Ovary (tissue), 10 donors: ENCODE measurements at places on chromosomes 3 and 15. TPM values are rescaled to one million over a fixed set of nuclear protein-coding genes. Genes with fewer than 3 reads are reported as not detected.

GOLGA6L4 gene
- total RNA-seq = 3.6 TPM

GRCh38 chr3:160069986-160070385, 81.4 kb downstream of the IL12A start:
- no peak overlapping the region for H3K27ac ChIP-seq
- H3K27me3 ChIP-seq = no peaks in the 10 kb centered on the region
- no peaks in the 10 kb centered on the region for H3K4me1 ChIP-seq
- DNase-seq = no peak
- no peaks in the 10 kb centered on the region for H3K36me3 ChIP-seq
- H3K4me3 ChIP-seq = no peak overlapping the region

GRCh38 chr3:184284696-184285095, 8.9 kb downstream of the ECE2 start:
- H3K27me3 ChIP-seq = no peaks in the 10 kb centered on the region
- H3K4me1 ChIP-seq = no peaks in the 10 kb centered on the region
- H3K27ac ChIP-seq = no peak overlapping the region
- no peak overlapping the region for H3K4me3 ChIP-seq
- no peak for DNase-seq

DNA sequence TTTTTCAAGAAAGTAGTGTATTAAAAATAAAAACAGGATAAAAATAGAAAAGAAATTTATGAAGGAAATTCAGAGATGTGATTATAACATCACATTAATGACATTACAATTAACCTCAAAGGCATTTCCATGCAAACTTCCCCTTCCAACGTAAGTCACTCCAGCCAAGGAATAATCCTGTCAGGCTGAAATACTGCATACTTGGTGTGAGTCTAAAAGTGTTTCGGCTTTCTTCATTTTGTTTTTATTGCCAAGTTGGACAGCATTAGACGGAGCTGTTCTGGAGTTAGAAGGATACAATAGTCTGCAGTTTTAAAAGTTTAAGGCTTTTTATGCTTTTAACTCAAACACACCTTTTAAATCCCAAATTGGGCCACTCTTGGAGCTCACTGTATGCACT, 435.0 kb downstream of the MECOM start:
- H3K27me3 ChIP-seq = no peaks in the 10 kb centered on the region

TM6SF1 gene
- 2.7 TPM for total RNA-seq

CPLX3 gene
- not detected for total RNA-seq

THAP10 gene
- total RNA-seq = 3.3 TPM

CD200 gene
- total RNA-seq = 10.8 TPM

GRCh38 chr3:188948281-188948996, 223.3 kb upstream of the TPRG1 start:
- DNase-seq = no peak
- no peaks in the 10 kb centered on the region for H3K36me3 ChIP-seq
- H3K4me1 ChIP-seq = peaks cover 23% of the 10 kb centered on the region
- peak overlapping the region; percentile 26 for H3K4me3 ChIP-seq

GRCh38 chr3:168888781-168889180, 774.7 kb downstream of the MECOM start:
- no peaks in the 10 kb centered on the region for H3K27me3 ChIP-seq
- H3K4me3 ChIP-seq = no peak overlapping the region
- no peak overlapping the region for H3K27ac ChIP-seq
- H3K36me3 ChIP-seq = no peaks in the 10 kb centered on the region
- no peaks in the 10 kb centered on the region for H3K4me1 ChIP-seq
- DNase-seq = no peak

CACNA2D3 gene
- total RNA-seq = 7.7 TPM

DNA sequence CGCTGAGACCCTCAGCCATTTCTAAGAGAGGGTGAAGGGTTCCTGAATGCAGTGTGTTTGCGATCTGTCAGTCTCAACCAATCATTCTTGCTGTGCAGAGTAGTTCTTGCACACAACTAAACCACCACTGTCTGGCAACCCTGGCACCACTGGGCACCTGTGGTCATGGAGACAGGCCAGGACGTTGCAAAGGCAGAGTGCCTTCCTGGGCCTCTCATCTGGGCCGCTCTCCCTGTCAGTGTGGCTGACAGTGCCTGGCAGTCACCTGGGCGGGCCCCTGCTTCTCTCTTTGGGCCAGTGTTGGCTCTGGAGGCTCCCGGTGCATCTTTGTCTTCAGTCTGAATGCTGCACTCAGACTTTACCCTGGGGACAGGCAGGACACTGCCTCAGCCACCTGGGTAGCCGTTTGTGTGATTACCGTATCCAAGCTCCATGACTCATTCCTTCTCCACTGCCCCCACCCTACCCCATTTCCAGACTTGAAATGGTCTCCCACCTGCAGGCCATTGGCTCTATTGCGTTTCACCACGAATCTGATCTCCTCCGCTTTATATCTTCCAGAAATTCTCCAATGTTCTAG, 104.6 kb upstream of the KLF13 start:
- DNase-seq = no peak
- no peaks in the 10 kb centered on the region for H3K27me3 ChIP-seq
- no peaks in the 10 kb centered on the region for H3K36me3 ChIP-seq
- no peak overlapping the region for H3K27ac ChIP-seq
- H3K4me1 ChIP-seq = peaks cover 2% of the 10 kb centered on the region
- H3K4me3 ChIP-seq = no peak overlapping the region

ANKRD63 gene
- total RNA-seq = not detected

DNA sequence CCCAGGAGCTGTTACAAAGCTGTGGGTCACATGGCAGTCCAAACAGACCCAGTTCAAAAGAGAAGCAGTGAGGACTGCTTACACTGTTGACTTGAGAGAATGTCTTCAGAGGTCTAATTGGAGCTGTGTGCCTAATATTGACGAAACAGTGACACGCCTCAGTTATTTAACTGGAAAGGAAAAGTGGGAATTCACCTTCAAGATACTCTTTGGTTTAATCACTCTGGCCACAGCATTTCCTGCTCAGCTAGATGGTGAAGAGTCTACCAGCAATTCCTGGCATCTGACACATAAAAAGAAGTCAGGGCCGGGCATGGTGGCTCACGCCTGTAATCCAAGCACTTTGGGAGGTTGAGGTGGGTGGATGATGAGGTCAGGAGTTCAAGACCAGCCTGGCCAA, 326.4 kb downstream of the SV2B start:
- H3K4me1 ChIP-seq = no peaks in the 10 kb centered on the region
- no peak for DNase-seq
- no peak overlapping the region for H3K4me3 ChIP-seq
- no peaks in the 10 kb centered on the region for H3K36me3 ChIP-seq
- no peaks in the 10 kb centered on the region for H3K27me3 ChIP-seq

SV2B gene
- 0.18 TPM for total RNA-seq
